ENCODE measurements at places on chromosomes 2 and 18.

GRCh38 chr2:191177751-191178736 is 27.2 kb upstream of the STAT4 start:
- no peak for DNase-seq

DNA sequence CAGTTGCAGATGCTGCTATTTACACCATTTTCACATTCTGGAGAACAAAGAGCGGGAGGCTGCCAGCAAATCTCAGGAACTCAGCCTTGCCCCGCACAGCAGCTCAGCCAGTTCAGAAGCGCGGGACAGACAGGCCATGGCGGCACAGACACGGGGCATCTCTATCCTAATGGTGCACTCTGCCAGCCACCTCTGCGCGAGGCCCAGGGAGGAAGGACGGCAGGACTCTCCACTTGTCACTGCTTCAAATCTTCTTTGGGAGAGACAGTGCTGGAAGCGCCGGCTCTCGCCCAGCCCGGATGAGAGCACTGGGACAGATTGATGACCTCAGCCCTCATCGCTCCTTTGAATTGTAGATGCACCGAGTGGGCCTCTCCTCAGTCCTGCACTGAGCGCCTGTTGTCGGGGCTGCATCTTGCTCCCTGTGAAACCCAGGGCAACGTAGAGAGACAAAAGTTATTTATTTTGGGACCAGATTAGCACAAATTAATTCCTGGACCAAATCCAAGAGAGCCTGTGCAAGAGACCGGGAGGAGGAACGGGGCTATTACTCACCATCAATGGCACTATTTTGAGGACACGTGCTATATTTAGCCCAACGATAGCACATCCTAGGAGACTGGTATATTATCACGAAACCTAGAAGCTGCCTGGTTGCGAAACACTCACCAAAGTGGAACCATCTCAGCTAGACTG is 211.4 kb upstream of the SMIM21 start:
- DNase-seq, result peak; percentile 21

- DNase-seq, result peak; percentile 43
Observed at GRCh38 chr2:42089340-42089925, 41.6 kb downstream of the PKDCC start.

- no peak for DNase-seq
Observed at GRCh38 chr2:223697892-223698645, 95.9 kb upstream of the SCG2 start.

DNA sequence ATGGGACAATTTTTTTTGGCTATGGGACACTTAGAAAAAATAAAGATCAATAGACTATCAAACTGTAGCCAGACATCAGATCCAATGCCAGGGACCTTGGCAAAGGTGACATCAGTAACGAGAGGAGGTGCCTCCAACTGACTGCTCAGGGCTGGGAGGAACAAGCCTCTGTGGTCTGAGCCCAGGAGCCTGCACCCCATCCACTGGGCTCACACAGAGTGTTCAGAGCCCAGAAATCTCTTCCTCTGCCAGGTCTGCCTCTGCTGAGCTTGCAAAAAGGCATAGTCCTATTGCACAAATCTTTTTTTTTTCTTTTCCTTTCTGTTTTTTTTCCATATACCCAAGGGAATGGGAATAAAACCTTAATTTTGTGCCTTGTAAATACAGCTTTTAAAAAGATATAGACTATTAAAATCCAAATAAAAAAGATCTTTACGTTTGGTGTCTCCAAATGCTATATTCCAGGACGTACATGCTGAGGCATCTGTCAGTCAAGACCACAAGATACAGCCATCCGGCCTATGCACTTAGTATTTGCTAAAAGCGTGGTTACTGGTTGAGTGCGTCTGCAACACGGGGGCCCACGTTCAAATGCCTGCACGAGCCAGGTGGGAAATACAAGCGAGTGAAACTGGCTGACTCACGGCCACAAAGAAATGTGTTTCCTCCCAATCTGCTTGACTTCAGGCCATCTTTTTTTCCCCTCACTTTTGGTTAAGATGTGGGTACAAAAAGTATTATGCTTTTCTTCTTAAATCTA is 7.8 kb upstream of the ARHGAP25 start:
- no peak for DNase-seq

- no peak for DNase-seq
Observed at GRCh38 chr2:195238379-195238778, 418.6 kb upstream of the SLC39A10 start.

DNA sequence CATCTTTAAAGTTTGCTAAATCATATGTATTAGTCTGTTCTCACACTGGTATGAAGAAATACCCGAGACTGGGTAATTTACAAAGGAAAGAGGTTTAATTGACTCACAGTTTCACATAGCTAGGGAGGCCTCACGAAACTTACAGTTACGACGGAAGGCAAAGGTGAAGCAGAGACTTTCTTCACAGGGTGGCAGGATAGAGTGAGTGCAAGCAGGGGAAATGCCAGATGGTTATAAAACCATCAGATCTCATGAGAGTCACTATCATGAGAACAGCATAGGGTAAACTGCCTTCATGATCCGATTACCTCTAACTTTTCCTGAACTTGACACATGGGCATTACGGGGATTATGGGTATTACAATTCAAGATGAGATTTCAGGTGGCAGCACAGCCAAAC is 1075.2 kb upstream of the NRXN1 start:
- DNase-seq, result no peak

DNA sequence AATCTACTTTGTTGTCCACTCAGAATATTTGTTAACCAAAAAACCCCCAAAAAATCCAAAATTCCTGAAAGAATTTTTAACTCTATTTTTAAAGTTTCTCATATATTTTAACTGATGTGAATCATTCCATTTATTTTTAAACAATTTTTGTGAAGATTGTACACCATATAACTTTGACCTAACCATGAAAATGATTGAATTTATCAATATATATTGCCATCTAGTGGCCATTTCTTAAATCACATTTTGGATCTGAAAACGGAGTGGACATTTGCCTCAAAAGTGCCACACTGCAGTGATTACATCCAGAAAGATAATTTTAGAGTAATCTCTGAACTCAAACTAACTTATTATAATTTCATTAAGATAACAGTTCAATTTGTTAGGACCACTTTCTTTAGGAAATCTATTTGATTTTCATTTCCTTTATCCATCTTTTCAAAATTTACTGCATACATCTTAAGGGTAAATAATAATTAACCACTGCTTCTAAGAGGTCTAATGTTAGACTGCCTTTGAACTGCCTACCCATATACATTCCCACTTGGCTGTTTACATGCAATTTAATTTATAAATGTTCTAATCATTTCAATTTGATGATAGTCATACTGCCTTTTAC is 71.1 kb downstream of the DSC3 start:
- DNase-seq, result no peak

- no peak for DNase-seq
Observed at GRCh38 chr2:218345491-218346236, 11.0 kb upstream of the CATIP start.

DNA sequence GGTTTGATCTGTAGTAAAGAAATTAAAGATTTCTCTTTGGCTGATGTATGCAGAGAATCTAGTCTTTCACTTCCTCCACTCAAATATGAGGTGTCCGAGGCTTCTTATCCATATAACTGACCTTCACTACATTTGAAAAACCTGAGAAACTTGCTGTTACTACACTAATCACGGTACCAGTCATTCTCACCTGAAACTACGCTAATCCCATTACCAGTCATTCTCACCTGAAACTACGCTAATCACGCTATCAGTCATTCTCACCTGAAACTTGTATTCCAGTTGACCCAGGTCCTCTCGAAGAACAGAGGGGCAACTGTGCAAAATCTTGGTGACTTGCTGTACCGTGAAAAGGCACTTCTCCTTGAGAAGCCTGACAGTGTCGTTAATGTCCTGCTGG is 5.1 kb downstream of the MTERF4 start:
- no peak for DNase-seq

- no peak for DNase-seq
Observed at GRCh38 chr18:63197246-63197869, 122.2 kb downstream of the BCL2 start.

DNA sequence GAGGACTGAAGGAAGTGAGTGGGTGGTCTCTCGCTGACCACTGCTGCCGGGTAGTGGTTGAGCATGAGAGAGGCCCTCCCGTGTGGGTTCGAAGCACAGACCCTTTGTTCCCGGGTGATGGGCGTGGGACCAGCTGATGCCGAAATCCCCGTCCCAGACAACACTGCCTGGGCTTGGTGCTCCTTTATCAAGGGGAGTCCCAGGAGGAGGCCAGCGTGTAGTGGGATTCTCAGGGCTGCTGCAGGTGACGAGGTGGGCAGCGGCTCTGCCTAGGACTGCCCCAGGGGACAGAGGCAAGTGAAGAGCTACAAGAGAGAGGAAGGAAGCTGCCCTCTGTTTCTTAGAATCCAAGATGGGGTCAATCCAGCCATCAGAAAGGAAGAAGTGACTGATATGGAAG is 251.3 kb upstream of the PXDN start:
- DNase-seq, result no peak

- peak; percentile 68 for DNase-seq
Observed at GRCh38 chr18:73691118-73691517, 456.5 kb downstream of the FBXO15 start.

DNA sequence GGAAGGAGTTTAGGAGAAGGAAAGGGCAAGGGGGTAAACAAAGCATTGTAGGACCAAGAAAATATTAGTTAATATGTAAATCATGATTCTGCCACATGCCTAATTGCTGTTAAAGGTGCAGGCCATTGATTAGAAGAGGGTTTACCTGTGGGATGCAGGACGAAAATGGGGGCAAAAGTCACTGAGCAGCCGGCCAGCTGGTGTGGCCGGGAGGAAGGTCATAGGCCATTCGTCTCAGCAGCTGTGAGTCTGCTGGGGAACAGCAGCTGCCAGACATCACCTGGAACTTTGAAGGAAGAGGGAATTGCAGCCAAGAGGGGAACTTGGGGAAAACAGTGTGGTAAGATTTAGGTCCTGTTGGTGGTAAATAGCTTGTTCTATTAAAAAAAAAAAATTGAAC is 184.4 kb downstream of the DYSF start:
- DNase-seq, result no peak

- peak; percentile 11 for DNase-seq
Observed at GRCh38 chr2:198347349-198347748, 543.0 kb downstream of the PLCL1 start.

All from brain microvascular endothelial cell (primary cell).